ENCODE measurements at places on chromosomes 6 and 20.

- no peak for DNase-seq
These were observed 303.8 kb upstream of the THEMIS start for GRCh38 chr6:128204616-128205015.

DNA sequence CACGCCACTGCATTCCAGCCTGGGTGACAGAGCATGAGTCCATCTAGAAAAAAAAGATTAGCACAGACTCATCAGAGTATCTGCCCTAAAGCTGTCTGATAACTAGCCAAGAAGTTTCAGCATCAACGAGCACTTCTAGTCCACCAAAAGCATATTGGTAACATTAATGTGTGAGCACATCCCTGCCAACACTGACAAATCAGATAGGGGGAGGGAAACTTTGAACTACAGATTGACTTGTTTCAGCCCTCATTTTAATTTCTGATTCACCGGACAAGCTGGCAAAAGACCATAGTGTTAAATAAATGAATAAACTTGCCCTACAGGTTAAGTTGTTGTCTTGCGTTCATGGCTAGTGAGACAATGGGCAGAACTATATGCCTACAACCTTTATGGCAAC, 7.7 kb upstream of the SEC63 start:
- DNase-seq: no peak

DNA sequence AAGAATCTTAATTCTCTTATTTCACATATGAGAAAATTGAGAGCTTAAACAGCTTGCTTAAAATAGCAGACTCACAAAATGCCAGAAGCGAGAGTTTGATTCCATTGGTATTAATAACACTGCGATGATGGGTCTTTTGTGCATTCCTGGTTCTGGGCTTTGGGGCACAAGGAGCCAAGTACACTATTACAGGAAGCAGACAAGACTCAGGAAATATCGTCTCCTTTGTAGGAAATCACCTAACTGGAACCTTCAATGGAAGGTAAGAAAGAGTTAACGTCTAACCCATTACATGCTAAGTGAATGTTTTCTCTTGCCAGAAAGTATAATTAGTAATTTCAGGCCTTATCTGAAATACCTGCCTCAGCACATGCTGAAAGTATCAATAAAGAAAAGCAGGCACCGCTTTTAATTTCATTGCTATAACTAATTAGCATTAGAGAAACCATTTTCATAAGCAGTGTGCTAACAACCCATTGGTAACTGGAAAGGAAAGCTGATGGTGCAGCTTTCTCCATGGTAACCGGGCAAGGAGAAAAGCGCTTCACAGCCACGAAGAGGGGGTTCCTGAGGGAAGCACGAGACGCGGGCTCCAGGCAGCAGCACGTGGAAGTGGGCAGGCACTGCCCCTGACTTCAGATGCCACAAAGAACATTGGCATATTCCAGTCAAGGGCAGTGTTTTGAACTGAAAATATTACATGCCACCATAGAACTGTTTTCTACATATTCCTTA, 206.7 kb upstream of the AGPAT4 start:
- DNase-seq: no peak

- DNase-seq: no peak
These were observed 79.4 kb downstream of the SNX5 start for GRCh38 chr20:17889226-17889625.

GRCh38 chr20:58705208-58705926, 12.8 kb downstream of the NPEPL1 start:
- DNase-seq: peak; percentile 10

DNA sequence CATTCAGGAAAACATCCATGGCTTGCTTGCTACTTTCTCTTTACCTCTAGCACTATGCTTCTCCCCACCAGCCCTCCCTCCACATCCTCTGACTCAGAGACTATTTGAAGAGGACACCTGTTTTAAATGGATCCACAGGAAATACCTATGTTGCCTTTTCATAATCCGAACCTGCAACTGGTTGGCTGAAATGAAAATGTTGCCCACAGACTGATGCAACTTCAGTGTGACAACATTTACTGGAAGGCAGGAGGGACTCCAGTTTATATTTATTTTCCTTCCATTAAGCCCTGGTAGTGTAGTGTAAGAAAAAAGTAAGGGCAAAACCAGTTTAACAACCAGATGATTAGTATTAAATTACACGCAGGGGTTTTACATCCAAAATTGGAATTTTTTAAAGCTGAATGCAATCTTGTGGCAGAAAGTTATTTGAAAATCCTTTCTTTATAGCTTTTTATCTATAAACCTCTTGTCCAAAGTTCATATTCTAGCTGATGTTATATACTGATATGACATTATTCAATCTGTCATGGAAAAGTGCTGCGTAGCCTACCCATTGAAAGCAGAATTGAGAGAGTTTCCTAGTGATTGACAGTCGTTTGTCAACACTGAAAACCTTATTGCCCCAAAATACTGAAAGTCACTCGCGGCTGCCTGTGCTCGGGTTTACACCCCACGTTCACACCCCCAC, 881 bp upstream of the AIG1 start:
- peak; percentile 40 for DNase-seq

DNA sequence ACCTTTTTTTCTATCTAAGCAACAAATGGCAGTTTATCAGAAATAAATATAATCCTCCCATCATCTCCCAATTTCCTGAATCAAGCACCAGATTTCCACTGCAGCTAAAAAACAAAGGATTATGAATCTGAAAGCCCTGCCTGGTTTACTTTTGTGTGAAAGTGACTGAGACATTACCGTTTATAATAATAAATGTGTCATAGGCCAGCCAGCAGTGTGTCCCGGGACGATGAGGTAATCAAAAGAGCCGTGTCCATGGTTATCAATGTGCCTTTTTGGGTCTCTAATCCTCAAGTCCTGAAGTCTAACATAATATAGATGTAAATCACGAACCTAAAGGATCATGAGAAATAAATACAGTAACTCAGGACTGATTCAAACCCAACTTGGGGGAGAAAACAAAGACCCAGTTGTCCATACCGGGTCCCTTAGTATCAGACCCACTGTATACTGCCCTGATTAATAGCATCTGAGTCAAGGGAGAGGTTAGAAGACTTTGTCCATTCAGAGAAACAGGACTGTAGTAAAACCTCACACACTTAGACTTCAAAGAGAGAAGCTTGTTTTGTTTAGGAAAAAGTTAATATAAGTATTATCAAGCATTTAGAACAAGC, 149.1 kb downstream of the SASH1 start:
- DNase-seq: no peak

DNA sequence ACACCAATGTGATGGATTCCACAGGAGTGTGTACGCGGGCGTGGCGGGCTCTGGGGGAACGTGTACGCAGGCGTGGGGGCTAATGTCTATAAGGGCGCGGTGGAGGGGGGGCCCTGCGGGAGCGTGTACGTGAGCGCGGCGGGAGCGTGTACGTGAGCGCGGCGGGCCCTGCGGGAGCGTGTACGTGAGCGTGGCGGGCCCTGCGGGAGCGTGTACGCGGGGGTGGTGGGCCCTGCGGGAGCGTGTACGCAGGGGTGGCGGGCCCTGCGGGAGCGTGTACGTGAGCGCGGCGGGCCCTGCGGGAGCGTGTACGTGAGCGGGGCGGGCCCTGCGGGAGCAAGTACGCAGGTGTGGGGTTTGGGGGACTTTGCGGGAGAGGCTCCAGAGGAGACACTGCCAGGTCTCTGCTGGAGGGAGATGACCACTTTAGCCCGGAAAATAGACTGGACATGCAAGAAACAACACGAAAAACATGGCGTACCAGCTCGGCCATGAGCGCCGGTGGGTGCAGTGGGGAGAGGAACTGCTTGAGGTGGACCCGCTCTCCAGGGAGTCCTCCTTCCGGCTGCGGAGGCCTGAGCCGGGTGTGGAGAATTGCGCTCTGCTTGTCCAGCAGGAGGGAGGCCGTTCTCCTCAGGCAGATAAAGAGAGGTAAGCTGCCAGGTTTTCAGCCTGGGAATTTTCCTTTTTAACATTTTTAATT, 27.8 kb upstream of the SMOC2 start:
- DNase-seq: no peak

GRCh38 chr6:4804095-4804494, 27.9 kb downstream of the CDYL start:
- DNase-seq: peak; percentile 42

GRCh38 chr6:52369234-52369633, 7.3 kb downstream of the PAQR8 start:
- DNase-seq: no peak

DNA sequence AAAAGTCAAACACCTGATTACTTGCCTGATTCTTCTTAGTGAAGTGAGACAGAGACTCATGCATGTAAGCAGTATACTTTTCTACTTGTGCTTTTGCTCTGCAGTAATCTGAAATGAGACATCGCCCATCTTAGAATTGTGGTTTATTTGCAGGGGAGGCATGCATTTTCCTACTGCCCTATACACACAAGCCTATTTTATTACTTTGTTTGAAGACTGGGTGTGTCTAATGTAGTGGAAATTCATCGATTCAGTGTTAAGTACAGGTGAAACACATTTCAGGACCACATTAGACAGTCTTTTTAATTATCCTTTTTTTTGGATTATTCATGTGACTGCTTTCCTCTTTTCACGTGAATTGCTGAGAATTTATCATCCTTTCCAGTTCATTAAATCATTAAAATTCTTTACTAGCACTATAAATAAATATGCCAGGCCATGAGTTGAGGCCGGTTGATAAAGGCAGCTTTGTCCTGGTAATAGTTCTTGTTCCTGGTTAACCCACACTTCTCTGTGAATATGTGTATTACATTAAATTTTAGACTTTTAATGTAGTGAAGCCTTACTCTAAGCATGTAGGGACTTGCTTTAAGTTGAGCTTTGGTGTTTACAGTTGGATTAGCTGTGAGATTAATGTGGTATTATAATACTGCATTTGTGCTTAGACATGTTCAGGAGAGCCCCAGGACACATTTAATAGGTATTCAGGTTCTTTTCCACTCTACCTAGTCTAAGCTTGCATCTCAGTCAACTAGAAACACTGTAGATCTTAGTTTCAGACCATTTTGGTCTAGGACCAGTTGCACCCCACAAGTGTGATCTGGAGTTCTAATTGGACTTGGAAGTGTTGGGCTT, 10.8 kb upstream of the BTBD3 start:
- no peak for DNase-seq

DNA sequence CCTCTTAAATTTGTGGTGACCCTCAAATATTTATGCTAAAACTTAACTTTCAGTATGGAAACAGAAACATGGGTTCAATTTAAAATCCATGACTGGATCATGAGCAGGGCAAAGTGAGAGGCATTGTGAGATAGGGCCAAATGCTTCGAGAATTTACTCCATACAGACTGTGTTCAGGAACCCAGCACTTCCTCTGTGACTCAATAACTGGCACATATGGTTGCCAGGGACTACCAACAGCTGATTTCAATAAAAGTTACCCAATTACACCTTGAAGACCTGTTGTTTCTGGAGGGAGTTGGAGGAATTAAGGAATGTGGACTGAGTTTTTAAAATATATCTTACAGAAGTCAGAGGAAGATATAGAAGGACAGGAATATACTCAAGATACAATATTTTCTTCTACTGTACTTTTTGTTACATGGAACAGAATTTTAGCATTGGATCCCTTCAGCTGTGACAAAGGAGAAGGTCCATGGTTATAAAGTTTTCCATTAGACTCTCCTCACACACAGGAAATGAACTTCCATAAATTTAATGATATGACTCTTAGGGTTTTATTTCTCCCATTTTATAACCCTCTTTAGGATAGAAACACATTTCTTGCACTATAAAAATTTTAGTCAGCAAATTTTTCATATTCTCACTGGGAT, 258.5 kb downstream of the KHDC1L start:
- DNase-seq: no peak

- DNase-seq: no peak
These were observed 14.4 kb downstream of the MKKS start for GRCh38 chr20:10419550-10420133.

GRCh38 chr6:84835340-84835739, 70.9 kb upstream of the TBX18 start:
- DNase-seq: no peak

GRCh38 chr6:117188627-117189201, 76.6 kb upstream of the VGLL2 start:
- DNase-seq: no peak

GRCh38 chr6:87282743-87283142, 39.6 kb upstream of the SMIM8 start:
- no peak for DNase-seq

DNA sequence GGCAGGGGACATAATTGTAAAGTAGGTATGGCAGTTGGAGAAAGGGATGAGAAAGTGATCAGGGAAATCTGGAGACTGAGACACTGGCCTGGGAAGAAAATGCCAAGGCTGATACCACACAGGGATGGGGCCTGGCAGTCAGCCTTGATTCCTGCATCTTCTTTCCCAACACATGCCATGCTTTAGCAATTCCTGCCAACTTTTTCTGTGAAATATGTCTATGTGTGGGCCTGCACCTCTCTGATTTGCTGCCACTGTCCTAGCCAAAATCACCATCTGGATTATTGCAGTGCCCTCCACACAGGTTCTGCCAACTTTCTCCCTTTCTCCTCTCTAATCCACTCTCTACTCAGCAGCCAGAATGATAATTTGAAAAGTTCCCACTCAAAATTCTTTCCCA, 759.8 kb upstream of the CITED2 start:
- no peak for DNase-seq

DNA sequence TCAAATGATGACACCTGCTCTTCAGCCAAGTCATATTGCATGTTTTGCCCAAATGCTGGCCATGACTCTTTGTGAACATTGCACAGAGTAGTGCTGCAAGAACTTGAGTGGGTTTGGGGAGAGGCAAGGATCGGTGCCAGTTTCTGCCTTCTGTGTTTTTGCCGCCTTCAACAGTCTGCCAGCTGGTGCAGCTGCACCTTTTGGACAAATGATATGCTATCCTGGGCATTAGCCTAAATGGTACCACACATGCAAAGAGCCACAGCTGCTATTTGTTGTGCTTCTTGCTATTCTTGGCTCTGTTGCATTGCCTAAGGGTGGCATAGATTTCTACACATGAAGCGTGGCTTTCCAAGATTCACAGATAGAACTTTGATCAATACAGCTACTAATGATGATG, 189.0 kb upstream of the CCN2 start:
- no peak for DNase-seq

- DNase-seq: peak; percentile 24
These were observed 2.1 kb upstream of the PPP1R18 start for GRCh38 chr6:30688569-30688968.

- no peak for DNase-seq
These were observed 68.2 kb downstream of the RFPL4B start for GRCh38 chr6:112415366-112415765.

DNA sequence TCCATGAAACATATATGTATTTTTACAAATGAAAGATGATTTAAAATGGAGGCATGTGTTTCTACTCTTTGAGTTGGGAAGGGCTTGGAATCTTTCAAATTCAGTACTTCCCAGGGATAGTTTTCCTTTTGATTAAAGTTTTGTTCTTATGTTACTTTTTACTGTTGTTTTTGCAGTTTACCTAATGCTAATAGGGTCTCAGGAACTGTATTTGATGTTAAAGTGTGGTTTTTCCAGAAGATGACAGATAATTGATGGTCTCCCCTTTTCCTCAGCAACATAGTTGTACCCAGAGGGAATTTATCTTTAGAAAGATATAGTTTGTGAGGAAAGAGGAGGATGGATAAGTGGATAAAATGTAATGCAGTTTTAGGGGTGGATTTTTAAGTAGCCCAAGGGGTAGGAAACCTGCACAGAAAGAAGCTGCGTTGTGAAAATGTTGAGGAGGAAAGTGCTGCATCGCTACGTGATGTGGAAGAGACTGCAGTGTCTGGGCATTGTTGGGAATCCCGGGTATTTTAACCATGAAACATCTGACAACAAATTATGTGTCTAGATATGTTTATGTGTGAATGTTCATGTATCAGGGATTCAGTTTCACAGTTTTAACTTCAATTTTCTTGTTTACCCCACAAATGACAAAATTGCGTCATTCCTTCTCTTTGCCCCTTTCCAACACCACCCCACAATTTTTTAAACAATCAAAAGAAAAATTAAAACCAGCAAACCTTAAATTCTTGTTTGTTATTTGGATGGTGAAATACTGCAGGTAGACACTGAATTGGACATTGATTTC, 42.3 kb downstream of the GNAS start:
- no peak for DNase-seq

Data from activated T-cell treated with anti-CD3 and anti-CD28 coated beads, Interleukin-2, amount 50 U/mL, for 48 hours (primary cell).